Stimulated activated CD4-positive, alpha-beta T cell treated with anti-CD3 and anti-CD28 coated beads, Interleukin-1b, Interleukin-23, amount 100 ng/mL, for 24 hours (primary cell): ENCODE measurements at places on chromosomes 4 and X.

GRCh38 chr4:100190643-100191600 is 654 bp upstream of the DDIT4L start:
- DNase-seq: no peak

- DNase-seq: no peak
Measured at GRCh38 chrX:11427453-11428071, 134.3 kb downstream of the AMELX start.

GRCh38 chr4:163611784-163612445 is 117.4 kb downstream of the TMA16 start:
- DNase-seq: no peak

DNA sequence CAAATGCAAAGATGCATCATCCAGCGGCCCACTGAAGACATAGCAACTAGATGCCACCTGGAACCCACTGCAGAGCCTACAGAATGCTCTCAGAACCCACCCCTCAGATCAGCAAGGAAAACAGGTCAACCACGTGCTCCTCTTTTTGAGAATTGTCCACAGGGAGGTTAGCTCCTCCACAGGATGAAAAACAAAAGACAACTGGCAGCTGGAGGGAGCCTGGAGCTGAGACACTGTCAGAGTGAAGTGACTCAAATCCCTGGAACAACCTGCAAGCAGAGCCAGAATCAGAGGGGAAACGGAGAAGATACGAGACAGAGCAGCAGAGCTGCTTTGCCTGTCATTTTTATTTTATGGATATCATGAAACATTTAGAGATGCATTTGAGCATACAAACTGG is 277.6 kb downstream of the GASK1B start:
- DNase-seq: no peak

DNA sequence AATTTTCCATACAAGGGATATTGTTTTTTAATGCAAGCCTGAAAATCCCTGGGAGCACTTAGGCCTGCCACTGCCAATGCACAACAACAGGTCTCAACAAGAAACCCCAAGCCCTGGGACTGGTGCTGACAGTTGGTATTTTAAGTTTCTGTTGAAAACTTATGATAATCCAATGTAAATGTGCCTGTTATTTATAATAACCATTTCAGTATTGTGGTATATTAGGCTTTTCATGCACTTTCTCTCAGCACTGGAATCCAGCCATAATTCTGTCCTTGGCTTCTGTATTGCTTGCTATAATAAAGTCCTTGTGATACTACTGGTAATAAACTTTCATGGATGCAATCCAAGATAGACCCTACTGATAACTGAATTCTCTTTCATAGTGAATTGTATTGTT is 218.9 kb downstream of the PCDH7 start:
- no peak for DNase-seq

DNA sequence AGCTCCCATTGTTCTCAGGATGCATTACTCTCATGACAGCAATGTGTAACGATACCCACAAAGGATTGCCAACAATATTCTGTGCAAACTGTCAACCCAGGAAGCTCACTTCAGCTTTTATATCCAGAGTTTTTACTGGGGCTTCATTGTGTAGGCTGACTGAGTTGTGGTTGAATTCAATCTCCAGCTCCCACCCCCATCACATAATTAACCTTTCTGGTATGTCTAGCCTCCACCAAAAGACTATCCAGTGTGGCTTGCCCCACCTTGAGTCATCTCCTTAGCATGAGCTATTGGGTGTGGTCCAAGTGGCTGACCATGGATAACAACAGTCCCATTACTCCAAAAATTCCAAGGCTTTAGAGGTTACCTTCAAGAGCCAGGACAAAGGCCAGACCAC is 17.7 kb upstream of the TAB3 start:
- DNase-seq: no peak

DNA sequence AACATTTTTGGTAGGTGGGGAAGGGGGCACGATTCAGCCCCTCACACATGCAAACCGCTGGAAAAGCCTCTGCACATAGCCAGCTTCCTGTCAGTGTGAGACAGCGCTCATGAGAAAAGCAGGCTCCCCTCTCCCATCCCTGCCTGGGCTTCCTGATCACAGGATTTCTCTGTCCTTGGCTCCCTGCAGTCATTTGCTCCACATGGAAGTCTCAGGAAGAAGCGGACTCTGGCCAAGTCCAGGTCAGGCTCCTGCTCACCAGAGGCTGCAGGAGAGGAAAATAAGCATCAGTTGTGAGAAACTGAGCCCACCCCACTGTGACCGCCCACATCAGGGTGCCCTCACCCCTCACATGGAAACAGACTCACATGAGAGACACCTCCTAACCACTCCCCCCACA is 664.3 kb upstream of the TENM3 start:
- DNase-seq: no peak

DNA sequence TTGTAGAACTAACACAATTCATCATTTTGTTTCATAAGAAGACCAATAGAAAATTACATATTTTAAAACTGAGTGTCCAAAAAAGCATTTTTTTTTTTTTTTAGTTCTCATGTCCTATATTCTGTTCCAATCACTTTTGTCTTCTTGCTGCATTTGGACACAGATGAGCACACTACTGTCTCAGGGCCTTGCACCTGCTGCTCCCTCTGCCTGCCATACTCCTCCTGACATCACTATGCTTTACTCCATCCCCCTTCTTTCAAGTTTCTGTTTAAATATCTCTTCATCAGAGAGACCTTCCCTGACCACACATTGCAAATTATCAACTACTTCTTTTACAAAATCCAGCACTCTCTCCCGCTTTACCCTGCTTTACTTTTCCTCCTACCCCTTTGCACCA is 230.7 kb upstream of the GK2 start:
- no peak for DNase-seq

DNA sequence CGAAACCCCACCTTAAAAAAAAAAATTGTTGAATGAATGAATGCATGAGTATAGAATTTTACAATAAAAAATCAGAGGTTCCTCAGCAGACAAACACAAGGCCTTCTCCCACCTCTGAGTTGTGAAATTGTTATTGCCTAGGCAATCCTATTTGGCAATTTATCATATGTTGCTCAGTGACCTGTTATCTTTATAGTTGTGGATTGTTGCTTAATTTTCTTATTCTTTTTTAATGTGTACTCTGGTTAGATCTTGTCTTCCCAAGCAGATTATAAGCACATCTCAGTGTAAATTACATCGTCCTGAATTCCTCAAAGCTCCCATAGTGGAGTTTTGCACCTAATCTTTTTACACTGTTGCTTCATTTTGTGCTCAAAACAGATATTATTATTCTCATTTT is 71.9 kb downstream of the RBM47 start:
- DNase-seq: no peak

- no peak for DNase-seq
Measured at GRCh38 chr4:94435874-94436273, 15.9 kb upstream of the PDLIM5 start.

DNA sequence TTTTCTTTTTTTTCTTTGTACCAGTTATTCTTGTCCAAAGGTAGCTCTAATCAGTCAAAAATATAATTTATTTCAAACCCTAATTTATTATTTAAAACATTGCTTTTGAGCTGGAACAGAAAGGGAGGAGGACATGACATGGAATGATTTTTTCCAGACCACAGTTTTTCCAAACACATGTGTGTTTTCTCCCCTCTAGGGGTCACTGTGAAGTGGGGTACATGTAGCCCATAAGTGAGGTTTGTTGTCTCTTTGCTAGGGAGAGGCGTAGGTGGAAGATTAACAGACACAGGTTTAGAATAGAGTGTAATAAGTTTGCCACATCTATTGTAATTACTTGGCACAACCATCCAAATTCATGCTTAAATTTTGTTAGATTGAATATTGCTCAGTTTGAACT is 83.0 kb downstream of the TNIP2 start:
- no peak for DNase-seq

GRCh38 chr4:152590179-152591031 is 54.5 kb upstream of the FBXW7 start:
- DNase-seq: no peak

DNA sequence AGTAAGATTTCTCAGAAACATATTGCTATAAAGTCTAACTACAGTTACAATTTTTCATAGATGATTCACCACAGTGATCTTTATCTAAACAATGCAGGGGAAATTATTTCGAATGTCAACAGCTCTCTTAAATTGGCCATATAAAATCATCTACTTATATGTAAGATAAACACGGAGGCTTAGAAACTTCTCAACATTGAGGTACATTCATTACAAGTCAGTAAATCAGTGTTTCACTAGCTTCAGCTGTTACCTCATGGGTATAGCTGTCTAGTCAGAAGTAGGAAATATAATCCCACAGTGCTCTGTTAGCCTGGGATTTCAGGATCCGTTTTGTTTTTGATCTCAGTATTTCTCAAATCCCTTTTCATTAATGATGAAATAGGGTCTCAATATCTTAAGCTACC is 43.2 kb downstream of the PCDH7 start:
- no peak for DNase-seq

- no peak for DNase-seq
Measured at GRCh38 chr4:36111172-36111571, 133.1 kb downstream of the ARAP2 start.

DNA sequence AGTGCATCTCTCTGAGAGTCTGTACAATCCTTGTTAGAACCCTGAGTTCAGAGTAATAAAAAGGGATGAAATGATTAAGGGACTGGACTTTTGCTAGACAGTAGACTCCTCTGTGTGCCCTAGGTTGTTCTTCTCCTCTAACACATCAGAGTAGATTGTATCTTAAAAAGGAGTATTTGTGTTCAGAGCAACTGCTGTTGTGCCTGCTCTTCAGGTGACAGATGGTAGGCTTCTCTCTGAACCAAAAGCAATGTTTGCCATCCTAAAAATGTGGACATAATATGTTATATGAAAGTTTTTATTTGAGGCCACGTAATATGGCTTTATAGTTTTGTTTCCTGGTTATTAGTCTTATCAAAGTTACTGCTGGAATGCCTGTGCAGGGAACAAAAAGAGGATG is 588.6 kb upstream of the FAT1 start:
- DNase-seq: no peak

GRCh38 chr4:76585897-76586360 is 150.9 kb downstream of the SHROOM3 start:
- DNase-seq: no peak

DNA sequence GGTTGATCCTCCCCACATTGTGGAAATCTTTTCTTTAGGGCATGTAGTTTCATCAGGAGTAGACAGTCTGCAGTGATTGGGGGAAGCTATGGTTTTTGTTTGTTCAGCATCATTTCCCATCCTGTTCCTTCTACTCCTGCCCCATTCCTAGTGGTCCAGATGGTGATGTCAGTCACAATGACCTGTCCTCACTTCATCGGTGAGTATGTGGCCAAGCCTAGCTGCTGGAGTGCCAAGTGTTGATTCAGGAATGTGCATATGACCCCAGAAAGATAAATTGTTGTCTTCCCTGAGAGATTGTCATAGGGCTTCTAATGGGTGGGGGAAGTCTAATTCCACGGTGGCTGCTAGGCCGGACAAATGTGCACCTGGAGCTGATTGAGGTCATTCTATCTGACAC is 130.6 kb upstream of the FAT1 start:
- no peak for DNase-seq

DNA sequence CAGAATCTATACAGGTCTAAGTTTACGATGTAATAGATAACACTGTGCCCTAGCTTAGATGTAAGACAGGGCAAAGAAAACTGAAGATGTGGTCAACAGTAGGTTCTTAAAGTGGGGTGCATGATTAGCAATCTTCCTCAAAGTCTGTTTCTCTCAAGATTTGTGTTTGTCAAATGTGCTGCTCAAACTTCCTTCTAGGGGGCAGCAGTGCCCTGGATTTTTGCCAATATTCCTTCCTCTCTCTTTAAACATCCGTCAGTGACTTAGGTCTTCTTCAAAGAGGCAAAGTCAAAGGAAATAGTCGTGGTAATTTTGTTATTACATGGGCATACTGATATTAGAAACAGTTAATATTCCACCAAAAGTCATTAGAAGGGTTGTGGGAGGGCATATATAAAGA is 4.2 kb upstream of the PDHA2 start:
- no peak for DNase-seq

- DNase-seq: no peak
Measured at GRCh38 chr4:29046781-29047180, 1673.4 kb upstream of the PCDH7 start.

DNA sequence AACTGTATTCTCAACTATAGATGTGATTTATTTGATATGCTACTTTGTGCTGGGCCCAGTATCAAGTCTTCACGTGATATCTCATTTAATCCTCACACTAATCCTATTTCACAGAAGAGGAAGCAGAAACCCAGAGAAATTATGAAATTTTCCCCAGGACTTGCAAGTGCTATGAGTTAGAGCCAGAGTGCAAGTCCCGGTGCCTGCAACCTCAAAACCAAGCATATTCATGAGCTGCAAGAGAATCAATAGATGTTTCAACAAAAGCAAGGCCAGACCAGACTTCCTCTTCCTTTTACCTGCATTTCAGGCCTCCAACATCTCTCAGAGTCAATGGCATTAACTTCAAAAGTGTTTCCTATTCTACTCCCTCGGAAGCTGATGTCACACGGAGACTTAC is 92.2 kb upstream of the GATB start:
- DNase-seq: no peak

- no peak for DNase-seq
Measured at GRCh38 chr4:24979554-24979953, 51.2 kb downstream of the LGI2 start.

- no peak for DNase-seq
Measured at GRCh38 chrX:84933956-84934556, 69.6 kb upstream of the APOOL start.

- no peak for DNase-seq
Measured at GRCh38 chr4:26660261-26660660, 76.4 kb downstream of the TBC1D19 start.

DNA sequence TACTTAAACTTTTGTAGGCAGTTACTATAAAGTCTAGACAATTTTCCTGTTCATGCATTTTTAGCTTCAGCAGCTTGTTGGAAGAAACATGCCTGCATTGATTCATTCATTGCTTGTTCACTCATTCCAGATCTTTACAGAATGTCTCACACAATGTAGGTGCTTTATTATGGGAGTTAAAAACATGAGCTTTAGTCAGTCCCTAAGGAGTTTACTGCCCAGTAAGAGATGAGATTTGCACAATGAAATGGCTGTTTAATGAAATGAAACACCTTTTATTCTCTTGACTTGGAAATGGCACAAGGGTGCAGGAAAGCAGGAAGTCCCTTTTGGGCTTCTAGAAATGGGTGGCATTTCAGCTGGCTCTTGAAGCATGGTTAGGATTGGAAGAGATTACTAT is 2.9 kb downstream of the NOCT start:
- DNase-seq: no peak

- DNase-seq: peak; percentile 7
Measured at GRCh38 chrX:78321809-78322208, 5.6 kb downstream of the CYSLTR1 start.

GRCh38 chr4:90841676-90842075 is 714.5 kb downstream of the CCSER1 start:
- no peak for DNase-seq

DNA sequence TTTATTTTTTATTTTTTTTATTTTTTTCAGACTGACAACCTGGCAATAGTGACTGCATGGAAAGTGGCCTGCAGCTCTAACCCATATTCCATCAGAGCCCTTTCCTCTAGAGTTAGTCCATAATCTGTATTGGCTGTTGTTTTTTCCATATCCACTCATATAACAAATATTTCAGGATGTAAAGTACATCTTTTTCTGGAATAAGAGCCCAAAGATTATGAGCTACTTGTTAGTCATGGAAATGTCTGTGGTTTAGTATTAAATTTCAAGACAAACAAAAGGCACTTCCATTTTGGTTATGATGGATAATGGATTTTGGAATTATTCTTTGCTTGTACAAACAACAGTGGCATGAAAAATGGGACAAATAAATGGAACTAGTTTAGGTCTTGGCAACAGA is 296.0 kb upstream of the HS3ST1 start:
- DNase-seq: no peak

- DNase-seq: no peak
Measured at GRCh38 chr4:169152098-169152497, 118.7 kb downstream of the SH3RF1 start.

- DNase-seq: peak; percentile 8
Measured at GRCh38 chr4:53563824-53564223, 27.5 kb downstream of the LNX1 start.
